ENCODE measurements at places on chromosomes 1 and 21.

DNA sequence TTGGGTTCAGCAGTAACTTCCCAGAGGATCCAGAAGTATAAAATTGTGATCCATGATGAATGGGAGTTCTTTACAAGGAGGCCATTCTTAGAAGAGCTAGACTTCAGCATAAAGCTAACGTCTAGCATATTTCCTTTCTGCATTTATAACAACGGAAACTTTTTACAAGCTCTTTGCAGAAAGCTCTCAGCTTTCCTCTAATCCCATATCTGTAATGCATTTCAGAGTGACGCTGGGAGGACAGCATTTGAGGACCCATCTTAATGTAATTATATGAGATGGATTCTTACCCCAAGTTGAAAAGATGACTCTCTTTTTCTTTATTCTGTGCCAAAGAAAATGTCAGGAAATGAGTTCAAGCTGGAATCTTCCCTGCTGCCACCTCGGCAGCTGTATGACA is 132.0 kb upstream of the CACHD1 start:
- no peak for DNase-seq

GRCh38 chr1:247747616-247748015 is 325 bp downstream of the OR14A2 start:
- no peak for DNase-seq

GRCh38 chr1:163410073-163410999 is 88.6 kb downstream of the NUF2 start:
- DNase-seq: no peak

- no peak for DNase-seq
Measured at GRCh38 chr1:70818401-70818800, 229.2 kb downstream of the PTGER3 start.

DNA sequence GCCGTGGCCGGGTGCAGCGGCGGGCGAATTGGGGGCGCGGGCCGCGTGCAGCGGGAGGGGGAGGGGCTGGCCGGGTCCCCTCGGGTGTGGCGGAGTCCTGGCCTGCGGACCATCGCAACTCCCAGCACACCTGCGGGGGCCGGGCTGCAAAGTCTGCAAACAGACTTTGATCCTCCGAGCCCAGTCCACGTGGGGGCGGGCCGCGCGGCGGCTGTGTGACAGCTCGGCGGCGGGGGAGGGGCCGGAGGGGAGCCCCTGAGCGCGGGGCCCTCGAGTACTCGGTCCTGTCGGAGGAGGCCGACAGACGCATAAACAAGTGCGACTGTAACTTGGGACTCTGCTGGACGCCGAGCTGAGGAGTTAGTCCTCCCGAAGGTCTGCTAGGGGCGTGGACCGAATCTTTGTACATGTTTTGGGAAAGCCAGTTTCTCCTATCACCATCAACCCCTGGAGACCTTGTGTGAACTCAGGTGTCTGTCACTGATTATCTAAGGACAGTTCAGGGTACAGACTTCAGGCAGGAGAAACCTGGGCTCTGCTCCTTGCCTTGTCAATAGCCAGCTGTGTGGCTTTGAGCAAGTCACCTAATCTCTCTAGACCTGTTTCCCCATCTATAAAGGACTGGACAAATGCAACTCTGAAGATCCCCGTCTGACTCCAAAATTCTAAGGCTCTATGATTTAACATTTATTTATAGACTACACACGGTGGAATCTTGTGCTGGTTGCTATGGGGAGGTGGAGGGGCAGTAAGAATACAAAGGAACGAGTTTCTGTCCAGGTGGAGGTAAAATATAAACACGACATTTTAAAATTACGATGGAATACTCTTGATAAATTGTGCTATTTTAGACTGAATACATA is 710 bp upstream of the SLC30A1 start:
- DNase-seq: no peak

- no peak for DNase-seq
Measured at GRCh38 chr1:167554028-167554779, 642 bp upstream of the CREG1 start.

DNA sequence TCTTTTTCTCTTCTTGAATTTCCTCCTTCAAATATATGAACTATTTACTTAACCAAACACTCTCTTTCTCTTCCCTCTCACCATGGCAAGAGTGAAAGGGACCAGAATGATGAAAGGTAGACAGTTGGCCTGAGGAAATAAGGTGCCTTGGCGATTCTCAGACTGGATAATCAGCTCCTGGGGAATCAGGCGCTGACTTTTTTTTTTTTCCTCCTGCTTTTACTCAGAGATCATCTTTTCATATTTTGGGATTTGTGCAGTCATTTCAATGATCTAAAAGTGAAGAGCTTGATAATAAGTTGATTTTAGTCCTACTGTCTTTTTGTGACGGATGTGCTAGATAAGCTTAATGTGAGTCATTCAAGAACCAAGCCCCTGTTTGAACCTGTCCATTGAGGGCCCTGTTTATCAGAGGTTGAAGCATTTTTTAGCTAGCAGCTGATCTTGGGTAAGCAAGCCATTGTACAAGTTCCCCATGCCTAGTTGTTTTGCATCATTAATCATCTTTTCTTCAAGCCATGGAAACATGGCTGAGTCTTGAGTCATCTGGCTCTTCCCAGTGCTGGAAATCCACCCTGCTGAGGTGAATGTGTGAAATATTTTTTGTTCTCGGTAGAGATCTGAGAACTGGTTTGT is 40.8 kb downstream of the ITSN1 start:
- DNase-seq: no peak

- DNase-seq: no peak
Measured at GRCh38 chr1:29542548-29542947, 306.2 kb downstream of the PTPRU start.

GRCh38 chr1:112342558-112342957 is 53.5 kb upstream of the CTTNBP2NL start:
- no peak for DNase-seq

- no peak for DNase-seq
Measured at GRCh38 chr1:101314244-101314643, 77.4 kb downstream of the S1PR1 start.

DNA sequence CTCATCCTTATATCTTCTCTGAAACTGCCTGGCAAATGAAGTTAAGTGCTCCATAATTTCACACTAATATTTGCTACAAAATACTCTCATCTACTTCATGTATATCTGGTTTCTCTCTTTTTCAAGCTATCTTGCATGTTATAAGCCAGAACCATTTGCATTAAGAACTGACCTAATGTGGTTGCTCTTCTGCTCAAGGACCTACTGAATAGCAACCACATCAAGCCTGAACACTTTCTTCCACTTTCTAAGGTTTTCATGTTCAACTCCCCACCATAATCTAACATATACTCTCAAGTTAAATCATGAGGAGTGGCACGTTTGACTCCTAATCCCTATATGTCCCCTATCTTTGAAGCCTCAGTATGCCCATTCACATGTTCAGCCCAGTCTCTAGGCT is 27.2 kb downstream of the RGS1 start:
- DNase-seq: no peak

GRCh38 chr1:167755654-167756053 is 33.9 kb downstream of the MPZL1 start:
- no peak for DNase-seq

- DNase-seq: no peak
Measured at GRCh38 chr1:229385853-229386456, 43.1 kb upstream of the CCSAP start.

DNA sequence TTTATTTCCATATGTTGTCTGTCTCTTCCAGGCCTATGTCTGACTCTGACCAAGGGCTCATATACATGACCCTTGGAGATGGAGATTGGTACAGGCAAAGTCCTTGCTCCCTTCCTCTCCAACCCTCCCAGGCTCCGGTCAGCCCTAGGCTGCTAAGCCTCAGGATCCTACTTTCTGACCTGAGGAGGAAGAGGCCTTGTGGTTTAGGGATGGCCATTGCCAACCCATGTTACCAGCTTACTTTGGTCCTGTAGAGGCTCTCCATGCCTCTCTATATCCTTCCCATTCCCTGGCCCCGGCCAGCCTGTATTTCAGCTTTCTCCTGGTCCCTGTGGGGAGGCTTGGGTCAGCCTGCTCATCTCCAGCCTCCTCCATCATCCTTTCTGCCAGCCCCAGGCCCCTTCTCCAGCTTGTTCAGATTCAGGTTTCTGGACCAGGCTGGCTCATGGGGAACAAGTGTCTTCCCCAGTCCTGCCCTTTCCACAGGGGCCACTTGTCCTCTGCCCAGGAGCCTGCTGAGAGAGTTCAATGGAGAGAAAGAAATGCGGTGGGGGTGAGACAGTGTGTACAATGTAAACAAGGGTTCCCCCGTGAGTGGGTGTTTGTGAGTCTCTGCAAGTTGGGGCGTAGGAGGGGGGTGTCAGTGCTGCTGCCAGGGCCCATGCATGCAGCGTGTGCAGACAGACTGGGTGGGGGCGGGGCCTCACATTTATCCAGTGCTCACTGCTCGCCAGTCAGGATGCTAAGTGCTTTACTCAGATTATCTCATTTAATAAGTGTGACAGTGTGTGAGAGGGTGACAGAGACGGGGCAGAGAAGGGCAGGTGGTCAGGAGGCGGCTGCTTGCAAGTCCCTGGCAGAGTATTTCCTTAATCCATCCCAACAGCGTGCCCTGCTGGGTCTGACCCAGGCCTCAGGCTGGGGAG is 31.3 kb upstream of the FOXO6 start:
- DNase-seq: peak; percentile 35
